ENCODE measurements at places on chromosomes 5 and 9.

- DNase-seq = no peak
These were observed 87.5 kb downstream of the SCAMP1 start for GRCh38 chr5:78447775-78448424.

DNA sequence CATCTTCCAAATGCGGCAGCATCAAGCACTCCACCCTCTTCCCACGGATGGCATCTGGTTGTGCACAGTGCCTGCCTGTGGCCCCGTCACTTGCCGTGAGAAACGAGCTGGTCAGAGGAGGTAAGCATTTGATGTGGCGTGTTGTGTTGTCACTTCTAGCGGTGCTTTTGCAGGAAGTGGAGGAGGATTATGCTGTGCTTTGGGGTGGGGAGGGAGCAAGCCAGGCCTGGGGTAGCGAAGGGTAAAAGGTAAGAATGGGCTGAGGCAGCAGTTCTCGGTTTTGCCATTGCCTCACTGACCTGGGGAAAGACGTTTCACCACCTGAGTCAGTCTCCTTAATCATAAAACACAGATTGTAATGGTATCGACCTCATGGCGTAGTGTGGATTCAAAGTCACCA lies 2.3 kb upstream of the POMT1 start:
- no peak for DNase-seq

DNA sequence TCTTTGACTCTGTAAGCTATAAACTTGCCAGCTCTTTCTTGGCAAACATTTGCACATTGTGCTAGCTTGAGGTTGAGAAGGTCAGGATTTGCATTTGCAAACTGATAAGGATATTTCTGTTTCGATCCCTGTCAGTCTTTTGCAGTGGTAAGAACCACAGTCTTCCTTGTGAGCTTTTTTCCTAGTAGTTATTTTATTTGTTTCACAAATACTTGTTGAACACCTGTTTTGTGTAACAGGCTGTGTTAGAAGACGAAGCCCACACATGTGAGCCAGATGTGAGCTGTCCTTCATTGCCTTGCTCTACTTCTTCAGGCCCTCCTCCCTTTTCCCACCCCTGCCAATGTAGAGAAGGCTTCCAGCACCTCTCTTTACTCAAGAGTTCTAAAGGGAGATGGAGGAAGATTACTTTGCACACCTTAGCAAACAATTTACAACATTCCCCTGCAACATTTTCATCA lies 327.0 kb upstream of the KLF4 start:
- DNase-seq = no peak

DNA sequence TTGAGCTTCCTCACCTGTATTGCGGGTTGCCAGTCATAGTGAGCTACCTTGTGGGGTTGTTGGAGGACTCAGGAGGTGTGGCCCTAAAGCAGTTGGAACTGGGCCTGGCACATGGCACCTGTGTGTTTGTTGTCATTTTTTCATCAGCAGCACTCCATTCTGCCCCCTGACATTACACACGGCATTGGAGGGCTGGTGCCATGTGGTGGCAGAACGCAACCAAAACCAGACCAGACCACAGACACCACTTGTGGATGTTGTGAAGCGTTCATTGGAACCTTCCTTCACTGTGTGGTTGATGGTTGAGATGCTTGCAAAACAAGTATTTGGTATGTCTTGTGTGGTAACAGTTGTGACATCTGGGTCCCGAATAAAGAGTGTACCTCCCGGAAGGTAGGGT lies 113.2 kb upstream of the ERCC6L2 start:
- no peak for DNase-seq

DNA sequence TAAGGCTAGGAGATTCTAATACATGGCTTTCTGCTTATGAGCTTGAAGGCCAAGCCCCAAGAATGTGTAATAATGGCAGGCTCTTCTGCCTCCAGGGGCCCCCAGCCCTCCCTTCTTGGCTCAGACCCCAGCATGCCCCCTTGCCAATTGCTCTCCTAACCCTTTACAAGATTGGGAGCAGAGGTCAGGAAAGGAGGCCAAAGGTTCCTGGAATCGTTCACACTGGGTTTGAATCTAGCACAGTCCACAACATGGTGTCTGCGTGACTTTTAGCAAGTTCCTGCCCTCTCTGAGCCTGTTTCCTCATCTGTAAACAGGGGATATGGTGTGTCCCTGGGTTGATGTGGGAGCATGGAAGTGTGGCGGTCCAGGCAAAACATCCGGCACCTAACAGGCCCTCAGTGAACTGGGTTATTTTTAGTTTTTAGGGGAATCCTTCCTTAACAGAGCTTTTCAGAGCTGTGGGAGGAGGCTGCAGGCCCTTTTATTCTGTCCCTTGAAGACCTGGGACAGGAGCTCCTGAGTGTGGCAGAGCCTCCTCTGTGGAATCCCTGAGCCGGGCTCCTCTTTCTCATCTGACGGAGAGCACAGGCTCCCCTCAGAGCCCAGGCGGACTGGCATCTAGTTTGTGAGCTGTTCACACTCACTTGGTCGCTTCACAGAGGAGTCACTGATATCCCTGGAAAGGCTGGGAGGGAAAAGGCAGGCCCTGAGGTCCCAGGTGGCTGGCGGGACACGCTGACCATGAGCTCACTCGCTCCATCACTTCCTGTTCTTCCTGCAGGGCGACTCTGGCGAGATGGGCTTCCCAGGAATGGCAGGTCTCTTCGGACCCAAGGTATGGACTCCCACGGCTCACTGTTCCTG lies 23.4 kb upstream of the ORM1 start:
- no peak for DNase-seq

- no peak for DNase-seq
These were observed 4.2 kb downstream of the TSPAN17 start for GRCh38 chr5:176651472-176651980.

GRCh38 chr9:76433406-76433805 lies 25.6 kb upstream of the GCNT1 start:
- DNase-seq = no peak

- peak; percentile 10 for DNase-seq
These were observed 25.5 kb downstream of the DDX31 start for GRCh38 chr9:132644251-132644650.

DNA sequence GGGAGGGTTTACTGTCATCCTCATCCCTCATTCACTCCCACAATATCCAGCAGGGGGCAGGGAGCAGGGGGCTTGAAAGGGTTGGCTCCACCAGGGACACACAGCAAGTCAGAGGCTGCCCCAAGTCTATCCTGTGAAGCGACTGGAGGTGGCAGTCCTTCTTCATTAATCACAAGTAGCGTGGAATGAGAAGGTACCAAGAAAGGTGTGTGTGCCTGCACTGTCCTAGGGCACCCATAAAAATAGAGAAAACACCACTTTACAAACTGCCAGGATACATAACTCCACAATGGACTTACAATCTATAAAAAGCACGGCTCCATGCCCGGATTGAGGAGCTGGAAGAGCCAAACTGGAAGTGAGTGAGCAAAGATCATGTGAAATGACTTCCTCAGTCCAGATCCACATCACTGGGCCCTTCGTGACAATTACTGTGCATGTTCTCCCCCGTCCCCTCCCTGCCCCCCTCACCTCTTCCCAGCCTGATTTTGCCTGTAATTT lies 183.9 kb downstream of the SLIT3 start:
- DNase-seq = no peak

DNA sequence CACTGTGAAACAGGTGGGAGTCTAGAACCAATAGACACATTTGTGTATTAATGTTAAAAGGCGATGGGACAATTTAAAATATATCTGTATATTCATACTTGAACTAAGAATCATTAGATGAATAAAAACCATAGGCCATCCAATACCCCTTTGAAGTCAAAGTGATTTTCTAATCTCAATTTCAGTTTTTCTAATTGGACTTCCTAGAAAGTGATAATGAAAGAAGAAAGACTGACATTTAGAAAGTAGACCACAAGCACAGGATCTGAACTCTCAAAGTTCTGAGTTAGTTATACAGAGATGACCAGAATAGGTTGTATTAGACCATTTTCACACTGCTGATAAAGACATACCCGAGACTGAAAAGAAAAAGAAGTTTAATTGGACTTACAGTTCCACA lies 412.8 kb upstream of the PIK3R1 start:
- DNase-seq = no peak

DNA sequence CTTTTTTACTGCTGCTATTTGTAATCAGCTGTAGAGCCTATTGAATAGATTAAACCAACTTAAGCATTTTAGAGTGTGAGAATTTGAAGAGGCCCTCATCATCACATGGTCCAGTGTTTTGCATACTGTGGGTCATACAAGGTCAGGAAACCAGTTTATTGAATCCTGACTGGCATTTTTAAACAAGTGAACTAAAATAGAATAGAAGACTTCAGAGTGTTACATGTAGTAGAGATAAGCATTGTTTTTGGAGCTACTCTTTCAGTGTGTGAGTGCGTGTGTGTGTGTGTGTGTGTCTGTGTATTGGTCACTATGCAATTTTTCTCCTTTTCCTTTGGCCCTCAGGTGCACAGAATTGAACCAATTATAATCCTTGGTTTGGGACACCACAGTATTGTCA lies 114.4 kb downstream of the SLC28A3 start:
- no peak for DNase-seq

- DNase-seq = no peak
These were observed 32.6 kb downstream of the ROR2 start for GRCh38 chr9:91917436-91917835.

- DNase-seq = no peak
These were observed 69.2 kb downstream of the MRPL36 start for GRCh38 chr5:1730487-1730847.

DNA sequence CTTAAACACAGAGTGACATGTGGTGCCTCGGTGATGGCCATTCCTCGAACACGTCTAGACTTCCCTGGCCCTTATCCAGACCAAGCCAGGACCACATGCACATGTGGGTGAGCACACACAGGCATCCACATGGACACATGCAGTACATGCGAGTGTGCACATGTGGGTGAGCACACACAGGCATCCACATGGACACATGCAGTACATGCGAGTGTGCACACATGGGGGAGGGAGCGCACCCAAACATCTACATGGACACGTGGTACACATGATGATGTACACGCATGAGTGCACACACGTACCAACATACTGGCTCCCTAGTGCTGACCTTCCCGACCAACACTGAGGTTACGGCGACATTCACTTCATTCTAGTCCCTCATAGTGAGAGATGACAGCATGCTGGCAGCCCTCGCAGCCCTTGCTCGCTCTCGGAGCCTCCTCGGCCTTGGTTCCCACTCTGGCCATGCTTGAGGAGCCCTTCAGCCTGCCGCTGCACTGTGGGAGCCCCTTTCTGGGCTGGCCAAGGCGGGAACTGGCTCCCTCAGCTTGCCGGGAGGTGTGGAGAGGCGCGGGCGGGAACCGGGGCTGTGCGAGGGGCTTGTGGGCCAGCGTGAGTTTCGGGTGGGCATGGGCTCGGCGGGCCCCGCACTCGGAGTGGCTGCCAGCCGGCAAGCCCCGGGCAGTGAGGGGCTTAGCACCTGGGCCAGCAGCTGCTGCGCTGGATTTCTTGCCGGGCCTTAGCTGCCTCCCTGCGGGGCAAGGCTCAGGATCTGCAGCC lies 186.8 kb downstream of the HSPA4 start:
- DNase-seq = no peak

DNA sequence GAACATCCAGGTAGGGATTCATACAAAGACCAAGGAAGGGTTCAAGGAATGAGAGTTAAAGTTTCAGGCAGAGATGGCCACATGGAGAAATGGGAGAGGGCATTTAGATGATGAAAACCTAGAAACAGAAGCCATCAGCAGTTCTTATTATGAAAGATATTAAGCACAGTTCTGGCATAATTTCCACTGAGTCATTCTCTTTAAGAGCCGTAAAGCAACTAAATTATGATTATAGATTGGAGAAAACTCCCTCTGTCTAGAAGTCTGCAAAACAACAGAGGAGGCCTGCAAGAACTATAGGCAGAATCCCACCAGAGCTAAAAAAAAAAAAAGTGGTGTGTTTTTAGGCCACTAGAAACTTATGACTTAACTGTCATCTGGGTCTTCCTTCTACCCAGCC lies 157.1 kb upstream of the MPDZ start:
- no peak for DNase-seq

Measured in Kasumi-1 (cell line).